ENCODE measurements at places on chromosomes 1 and 21.

DNA sequence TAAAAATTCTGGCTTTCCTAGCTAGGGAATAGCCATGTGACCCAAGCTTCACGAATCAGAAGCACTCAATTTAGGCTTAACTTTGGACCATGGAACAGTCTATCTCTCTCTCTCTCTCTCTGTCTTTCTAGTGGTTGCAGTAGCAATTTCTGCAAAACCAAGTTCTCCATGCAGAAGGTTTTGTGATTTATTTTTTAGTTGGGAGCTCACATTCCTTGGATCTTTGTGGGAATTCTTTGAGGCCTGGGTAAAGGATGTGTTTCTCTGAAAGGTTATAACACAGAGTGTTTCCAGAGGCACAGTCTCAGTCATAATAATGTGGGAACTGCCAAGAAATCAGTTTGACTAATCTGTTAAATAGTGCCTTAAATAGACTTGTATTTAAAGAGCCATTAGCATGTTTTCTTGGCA lies 112.3 kb upstream of the COL11A1 start:
- no peak for DNase-seq

- DNase-seq, result no peak
Measured at GRCh38 chr1:222525951-222526350, 22.0 kb downstream of the HHIPL2 start.

DNA sequence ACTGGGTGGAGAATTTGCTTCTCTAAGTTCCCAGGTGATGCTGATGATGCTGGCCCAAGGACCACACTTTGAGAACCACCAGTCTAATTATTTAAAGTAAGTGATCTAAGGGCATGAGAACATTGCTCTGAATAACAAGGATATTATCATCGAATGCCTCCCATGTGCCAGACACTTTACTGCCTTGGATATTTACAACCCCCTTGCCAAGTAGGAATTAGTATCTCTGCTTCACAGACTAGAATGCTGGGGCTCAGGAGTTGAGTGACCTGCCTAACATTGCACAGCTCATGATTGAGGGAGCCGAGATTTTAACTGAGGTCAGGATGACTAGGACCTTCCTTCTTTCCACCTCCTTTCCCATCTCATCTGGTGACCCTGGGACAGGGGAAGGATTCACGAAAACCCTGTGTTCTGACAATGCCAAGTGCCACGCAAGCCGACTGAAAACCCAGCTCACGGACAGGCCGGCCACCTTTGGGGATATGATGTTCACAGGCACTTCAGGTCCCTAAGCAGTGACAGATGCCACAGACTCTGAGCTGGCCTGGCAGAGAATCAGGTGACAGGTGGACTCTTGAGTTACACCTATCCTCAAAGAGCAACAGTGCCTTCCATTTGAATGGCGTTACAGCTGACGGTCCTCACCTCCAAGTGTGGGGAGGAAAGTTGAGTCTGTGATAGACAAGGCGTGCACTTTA lies 230.7 kb downstream of the TOMM20 start:
- DNase-seq, result peak; percentile 68

DNA sequence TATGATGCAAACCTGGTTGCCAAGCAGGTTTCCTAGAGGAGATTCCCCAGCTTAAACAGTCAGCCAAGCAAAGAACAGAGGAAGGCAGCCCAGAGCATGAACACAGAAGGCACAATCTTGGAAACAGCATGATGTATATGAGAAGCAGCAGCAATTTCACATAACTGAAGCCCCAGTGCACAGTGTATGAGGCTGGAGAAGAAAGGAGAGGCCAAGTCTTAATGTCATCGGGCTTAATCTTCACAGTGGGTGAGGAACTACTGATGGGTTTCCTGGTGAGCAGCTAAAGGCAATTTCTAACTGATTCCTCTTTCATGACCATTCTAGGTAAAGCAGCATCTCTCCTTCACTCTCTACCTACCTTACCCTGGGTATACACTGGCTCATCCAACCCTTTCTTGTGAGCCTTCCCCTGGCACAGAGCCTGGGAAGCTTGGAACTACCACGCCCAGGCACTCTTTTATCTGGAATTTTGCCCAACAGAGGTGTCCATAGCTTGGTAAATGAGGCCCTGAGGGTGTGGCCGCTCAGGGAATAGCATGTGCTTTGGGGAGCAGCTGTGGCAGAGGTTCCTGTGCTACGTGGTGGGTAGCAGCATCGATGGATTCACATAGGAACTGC lies 22.0 kb downstream of the FYB2 start:
- no peak for DNase-seq

GRCh38 chr1:174988539-174988938 lies 11.2 kb upstream of the CACYBP start:
- DNase-seq, result no peak

GRCh38 chr1:104592926-104593325 lies 843.2 kb downstream of the AMY1C start:
- DNase-seq, result no peak

DNA sequence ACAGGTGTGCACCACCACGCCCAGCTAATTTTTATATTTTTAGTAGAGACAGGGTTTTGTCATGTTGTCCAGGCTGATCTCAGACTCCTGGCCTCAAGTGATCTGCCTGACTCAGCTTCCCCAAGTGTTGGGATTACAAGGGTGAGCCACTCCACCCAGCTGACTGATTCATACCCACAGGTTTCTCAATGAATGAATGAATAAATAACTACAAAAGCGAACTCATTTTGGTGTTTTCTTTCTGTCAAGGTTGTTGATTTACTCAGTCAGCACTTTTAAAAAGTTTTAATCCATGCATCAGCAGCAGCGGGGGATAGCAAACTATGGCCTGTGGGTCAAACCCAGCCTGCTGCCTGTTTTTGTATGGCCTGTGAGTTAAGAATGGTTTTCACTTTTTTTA lies 217.5 kb downstream of the FAF1 start:
- no peak for DNase-seq

GRCh38 chr1:215603319-215603718 lies 36.2 kb downstream of the KCTD3 start:
- no peak for DNase-seq

DNA sequence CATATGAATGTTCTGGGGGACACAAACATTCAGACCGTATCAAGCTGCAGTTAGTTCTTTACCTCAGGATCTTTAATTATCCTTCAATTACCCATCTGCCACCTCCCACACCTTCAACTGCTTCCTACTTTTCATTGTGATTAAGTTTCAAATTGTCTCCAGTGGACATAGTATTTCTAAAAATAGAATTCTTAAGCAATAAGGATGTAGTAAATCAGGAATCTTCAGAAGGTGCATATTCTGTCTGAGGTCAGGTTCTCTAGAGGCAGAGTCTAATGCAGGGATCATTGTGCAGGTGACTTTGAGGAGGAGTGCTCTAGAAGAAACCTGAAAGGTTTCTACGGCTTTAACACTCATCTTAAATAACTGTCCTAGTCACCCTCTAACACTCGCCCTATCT lies 102.6 kb upstream of the PPP2R5A start:
- DNase-seq, result no peak

- no peak for DNase-seq
Measured at GRCh38 chr21:45839274-45839673, 142.3 kb upstream of the COL6A1 start.

- DNase-seq, result no peak
Measured at GRCh38 chr1:90809093-90809492, 92.0 kb upstream of the BARHL2 start.

DNA sequence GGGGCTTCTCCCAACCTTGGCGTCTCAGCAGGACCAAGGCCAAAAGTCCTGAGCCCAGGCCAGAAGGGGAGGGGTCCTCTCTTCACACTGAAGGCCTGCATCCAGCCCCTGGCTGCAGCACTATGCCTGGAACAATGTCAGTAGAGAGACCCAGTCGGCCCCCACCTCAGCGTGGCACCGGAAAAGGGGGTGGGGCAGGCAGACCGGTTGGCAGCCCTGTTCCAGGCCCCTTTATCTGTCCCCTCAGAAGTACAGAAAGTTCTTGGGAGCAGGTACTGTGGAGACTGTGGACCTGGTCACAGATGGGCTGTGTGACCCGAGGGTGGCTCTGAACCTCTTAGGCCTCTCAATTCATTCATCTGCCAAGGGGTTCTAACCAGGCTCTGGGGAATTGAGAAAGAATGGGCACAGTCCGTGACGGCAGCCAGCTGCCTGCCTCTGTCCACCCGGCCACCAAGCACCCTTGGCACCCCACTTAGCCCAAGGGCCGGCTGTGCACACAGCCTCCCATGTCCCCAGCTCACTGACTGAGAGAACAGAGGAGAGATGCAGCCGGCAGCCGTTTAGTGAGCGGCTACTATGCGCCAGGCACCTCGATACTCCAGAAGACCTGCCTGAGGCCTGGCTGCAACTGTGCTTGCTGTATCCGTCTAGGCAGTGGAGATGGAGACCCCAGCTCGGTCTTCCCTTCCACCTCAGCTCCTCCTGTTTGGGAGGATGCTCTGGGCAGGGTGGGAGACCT lies 23.9 kb downstream of the RUNX3 start:
- DNase-seq, result peak; percentile 87

DNA sequence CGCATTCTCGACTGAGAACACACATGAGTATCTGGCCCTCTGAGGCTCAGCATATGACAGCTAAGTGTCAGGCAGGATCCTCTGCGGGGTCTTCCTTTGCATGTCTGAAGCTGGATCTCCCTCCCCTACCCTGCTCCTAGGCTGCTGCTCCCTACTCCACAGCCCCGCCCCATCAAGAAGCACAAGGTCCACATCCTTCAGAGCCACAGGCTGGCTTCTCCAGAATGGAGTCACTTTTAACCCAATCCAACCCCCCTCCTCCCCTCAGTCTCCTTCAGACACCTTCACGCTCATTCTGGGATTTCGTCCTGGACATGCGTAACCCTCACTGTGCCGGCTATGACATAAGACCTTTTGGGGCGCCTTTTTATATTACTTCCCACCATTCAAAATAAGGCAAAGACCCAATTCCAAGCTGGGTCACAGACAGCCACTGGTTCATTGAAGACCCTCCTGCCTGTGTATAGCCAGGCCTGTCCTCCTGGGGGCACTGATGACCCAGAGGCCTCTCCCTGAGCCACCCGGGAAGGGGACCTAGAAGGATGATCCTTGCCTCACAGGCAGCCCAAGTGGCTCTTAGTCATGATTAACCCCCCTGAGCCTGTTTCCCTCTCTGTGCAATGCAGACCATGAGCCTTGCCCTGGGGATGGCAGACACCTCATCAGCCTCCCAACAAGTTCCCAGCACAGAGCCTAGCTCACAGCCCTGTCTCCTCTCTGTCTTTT lies 4.7 kb downstream of the ADGRB2 start:
- no peak for DNase-seq

GRCh38 chr1:215264649-215265048 lies 182.1 kb downstream of the KCNK2 start:
- no peak for DNase-seq

DNA sequence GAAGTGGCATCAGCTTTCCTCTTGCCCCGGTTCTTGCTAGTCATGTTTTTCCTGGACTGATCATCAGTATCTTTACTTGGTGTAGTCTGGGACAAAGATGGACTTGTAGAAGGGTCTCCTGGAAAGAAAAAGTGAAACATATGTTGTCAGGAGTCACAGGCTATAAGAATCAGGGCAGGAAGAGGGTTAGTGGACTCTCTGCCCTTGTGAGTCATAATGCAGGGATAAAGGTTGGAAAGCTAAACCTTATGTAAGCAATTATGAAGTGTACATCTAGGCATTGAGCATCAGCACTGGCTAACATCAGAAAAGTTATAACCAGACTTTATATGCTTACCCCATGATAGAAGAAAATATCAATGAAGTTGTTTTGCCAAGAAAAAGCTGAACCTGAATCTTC lies 51.2 kb downstream of the XKR8 start:
- DNase-seq, result no peak

GRCh38 chr1:236168716-236169429 lies 26.5 kb downstream of the GPR137B start:
- peak; percentile 91 for DNase-seq

GRCh38 chr21:19864476-19864875 lies 1133.7 kb upstream of the NCAM2 start:
- no peak for DNase-seq

GRCh38 chr1:196002906-196003305 lies 605.3 kb downstream of the KCNT2 start:
- no peak for DNase-seq

- no peak for DNase-seq
Measured at GRCh38 chr1:44713321-44713781, 17.6 kb downstream of the RNU5D-1 start.

GRCh38 chr1:170126696-170127095 lies 19.1 kb upstream of the NTMT2 start:
- DNase-seq, result no peak

GRCh38 chr1:7014640-7014930 lies 229.3 kb downstream of the CAMTA1 start:
- DNase-seq, result peak; percentile 45

- DNase-seq, result no peak
Measured at GRCh38 chr1:11935057-11935412, 518 bp downstream of the PLOD1 start.

DNA sequence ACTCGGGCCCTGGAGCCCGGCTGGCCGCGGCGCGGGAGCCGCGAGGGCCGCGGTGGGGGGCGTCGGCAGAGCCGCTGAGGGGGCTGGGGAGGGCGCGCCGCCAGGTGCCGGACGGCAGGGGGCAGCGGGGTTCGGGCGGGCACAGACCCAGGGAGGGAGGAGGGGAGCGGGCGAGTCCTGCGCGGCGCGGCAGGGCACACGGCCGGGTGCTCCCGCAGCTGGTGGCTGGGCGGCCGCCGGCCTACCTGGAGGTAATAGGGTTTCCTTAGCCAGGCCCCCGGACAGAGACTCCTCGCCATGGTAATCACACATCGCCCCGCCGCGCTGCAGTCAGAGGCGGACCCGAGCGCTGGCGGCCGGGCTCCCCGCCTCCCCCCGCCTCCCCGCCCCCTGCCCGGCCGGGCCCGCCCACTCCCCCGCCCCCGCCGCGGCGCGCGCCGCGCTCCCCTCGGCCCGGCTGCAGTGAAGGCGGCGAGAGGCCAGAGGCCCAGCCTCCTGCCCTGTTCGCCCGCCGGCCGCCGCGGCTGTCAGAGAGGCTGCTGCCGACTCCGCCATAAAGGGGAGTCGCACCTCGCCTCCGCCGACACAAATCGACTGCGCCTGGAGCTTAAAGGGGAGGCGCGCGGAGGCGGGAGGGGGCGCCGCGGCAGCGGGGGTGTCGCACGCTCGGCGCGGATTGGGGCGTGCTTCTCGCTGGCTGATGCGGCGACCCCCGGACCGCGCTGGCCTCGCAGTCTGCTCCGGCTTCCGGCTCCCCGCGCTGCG lies at the start of gene DIPK1A:
Gene DIPK1A, minus strand, starts transcription at position 332 of the 765 bp plus-strand sequence. Its CDS starts 33 bp downstream, at position 299.
- no peak for DNase-seq

DNA sequence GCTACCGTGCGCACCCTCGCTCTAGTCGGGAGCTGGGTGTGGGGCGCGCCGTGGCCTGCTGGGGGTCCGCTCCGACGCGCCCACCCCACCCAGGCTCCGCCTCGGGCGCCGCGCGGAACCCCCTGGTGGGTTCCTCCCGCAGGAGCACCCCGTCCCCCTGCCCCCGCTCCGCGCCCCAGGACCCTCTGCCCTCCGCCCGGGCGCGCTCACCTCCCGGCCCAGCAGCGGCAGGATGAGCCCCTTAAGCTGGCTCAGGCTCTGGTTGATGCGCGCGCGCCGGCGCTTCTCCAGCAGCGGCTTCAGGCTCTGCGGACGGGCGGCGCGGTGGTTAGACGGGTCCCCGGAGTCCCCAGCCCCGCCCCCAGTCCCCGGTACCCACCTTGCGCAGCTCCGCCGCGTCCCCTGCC lies 319 bp downstream of the HES2 start:
- DNase-seq, result no peak

Measured in mesenteric fat pad (tissue), 1 donor.